Karpas-422 (cell line): ENCODE measurements at places on chromosomes 2 and 18. TPM values are rescaled to one million over a fixed set of nuclear protein-coding genes. Genes with fewer than 3 reads are reported as not detected.

Gene C2orf78
- total RNA-seq, result not detected in 2 replicates

Gene HTRA2
- 36.8 and 72.1 TPM in 2 replicates for total RNA-seq

Gene SULT1C4
- not detected in 2 replicates for total RNA-seq

Gene RAD51AP2
- total RNA-seq, result not detected in 2 replicates

Gene FAM237A
- not detected in 2 replicates for total RNA-seq
